ENCODE measurements at places on chromosomes 16 and 17. TPM values are rescaled to one million over a fixed set of nuclear protein-coding genes. Genes with fewer than 3 reads are reported as not detected.

DNA sequence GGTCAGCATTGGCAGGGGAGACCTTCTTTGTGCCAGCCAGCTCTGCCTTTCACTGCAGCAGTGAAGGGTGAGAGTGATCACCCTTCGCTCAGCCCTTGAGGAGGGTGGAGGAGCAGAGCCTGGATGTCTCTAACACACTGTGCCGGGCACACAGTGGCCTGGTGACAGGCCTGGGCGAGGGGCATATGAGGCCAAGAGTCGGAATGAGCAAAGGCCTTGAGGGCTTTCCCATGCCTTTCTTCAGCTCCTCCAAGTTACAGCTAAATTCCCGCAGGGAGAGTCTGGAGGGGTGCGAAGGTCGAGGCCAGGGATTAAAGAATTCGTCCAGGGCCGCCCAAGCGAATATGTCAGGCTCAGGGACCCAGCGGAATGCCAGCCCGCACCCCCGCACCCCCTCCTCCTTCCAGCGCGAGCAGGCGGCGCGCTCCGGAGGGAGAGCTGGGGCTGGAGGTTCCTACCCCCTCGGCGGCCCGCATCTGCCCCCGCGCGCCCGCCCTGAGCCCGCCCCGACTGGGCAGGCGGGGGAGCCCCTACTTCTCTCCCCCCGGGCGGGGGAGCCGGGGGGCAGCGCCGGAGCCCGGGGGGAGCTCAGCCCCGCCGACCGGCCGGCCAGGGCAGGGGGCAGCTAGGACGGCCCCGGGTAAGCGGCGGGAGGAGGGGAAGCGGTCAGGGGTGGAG, at the start of gene RASL10B:
Gene RASL10B, plus strand, starts transcription at position 401 of the 678 bp plus-strand sequence. CDS start 3,546 bp downstream, outside the sequence.
- ATAC-seq, result peak; percentile 80

GRCh38 chr17:70848785-70849184, 679.5 kb downstream of the KCNJ2 start:
- ATAC-seq, result no peak

DNA sequence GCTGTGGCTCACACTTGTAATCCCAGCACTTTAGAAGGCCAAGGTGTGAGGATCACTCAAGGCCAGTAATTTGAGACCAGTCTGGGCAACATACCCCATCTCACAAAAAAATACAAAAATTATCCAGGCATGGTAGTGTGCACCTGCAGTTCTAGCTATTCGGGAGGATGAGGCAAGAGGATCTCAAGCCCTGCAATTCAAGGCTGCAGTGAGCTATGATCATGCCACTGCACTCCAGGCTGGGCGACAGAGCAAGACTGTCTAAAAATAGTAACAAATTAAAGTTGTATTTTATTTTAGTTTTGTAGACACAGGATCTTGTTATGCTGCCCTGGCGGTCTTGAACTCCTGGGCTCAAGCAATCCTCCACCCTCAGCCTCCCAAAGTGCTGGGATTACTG, 18.2 kb downstream of the USP31 start:
- ATAC-seq, result no peak

- ATAC-seq, result no peak
Observed at GRCh38 chr16:67391424-67392300, 1.6 kb downstream of the TPPP3 start.

DNA sequence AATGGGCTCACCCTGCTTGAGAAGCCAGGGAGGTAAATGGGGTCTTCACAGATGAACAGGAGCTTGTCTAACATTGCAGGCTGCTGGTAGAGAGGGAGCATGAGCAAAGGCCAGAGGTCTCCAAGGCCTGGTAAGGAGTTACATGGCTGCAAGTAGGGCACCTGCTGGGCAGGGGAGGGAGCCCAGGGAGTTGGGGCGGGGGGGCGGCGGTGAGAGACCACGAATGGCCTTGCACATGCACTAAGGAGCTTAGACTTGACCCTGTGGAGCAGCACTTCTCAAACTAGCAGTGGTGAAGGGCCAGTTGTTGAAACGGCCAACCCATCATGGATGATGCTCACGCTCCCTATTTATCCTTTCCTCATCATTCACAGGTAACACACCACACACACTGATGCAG, 38.4 kb downstream of the ERN1 start:
- no peak for ATAC-seq

Gene SLC6A2
- total RNA-seq, result 0.16 TPM
